ENCODE measurements at places on chromosomes 5 and 9.

DNA sequence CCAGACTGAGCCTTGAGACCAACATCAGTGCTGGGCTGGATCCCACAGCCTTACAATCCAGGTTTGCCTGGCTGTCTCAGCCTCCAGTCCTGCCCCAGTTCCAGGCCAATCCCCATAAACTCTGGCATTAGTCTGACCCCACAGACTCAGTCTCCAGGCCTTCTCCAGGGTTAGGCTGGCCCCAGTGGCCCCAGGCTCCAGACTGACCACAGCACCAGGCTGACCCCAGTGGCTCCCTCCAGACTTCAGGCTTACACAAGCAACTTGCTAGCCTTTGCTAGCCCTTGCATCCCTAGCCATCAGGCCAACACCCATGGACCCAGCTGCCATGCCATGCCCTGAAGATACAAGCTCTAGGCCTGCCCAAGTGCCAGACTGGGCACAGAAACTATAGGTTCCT is 1326.0 kb upstream of the C9orf72 start:
- no peak for DNase-seq

DNA sequence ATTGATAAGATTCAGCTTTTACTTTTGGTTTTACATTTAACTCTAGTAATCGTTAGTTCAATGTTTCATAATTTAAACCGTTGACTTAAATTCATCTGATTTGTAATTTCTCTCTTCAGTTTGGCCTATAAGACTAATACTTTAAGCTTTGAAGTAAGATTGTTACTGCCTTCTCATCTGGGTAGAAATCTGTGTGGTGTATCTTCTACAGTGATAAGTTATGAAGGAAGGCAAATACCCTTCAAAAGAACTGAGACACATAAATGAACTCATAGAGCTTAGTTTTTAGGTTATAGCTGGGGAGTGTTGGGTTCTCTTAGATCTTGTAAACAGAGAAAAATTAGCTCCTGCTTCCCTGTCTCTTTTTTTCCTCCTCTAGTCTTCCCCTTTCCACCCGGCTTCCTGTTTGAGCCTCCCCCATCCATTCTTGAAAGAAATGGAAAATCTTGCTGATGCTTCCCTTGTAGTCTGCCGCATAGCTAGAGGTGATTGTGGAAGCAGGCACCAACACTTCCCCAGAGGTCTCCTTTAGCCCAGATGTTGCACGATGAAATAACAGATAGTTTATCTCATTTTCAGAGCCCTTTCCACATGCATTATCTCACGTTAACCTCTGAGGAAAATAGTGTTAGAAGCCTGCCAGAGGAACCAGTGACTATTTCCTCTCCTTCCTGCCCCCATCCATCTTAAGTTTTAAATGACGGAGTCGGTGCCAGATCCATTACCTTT is 2.0 kb upstream of the F2RL2 start:
- DNase-seq = no peak

DNA sequence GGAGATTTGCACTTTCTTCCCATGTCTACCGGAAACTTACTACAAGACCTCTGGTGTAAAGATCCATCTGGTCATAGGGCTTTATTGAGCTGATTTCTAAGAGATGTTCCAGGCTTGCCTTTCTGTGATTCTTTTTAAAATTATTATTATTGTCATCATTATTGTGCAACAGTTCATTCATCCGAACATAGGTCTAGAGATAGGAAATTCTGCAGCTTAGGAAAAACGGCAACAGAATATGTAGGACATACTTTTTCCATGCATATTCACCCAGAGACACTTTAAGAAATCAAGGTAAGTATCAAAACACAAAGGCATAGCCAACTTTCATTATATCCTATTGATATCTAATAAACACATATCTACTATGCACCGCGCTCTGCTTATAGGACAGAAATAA is 378.2 kb upstream of the KLF4 start:
- no peak for DNase-seq

DNA sequence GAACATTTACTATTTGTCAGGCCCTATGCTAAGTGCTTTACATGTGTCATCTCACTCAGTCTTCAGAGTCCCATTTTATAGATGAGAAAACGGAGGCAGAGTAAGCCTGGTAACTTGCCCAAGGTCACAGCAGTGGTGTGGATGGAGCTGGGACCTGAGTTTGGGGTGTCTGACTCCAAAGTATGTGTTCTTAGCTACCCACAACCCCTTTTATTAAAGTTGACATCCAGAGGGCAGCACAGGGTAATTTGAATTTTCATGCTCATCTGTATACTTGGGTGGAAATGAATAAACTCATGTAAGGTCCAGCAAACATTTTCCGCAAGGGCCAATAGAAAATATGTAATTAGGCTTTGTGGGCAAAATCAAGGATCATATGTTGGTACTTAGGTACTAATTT is 93.4 kb upstream of the SLC25A48 start:
- no peak for DNase-seq

DNA sequence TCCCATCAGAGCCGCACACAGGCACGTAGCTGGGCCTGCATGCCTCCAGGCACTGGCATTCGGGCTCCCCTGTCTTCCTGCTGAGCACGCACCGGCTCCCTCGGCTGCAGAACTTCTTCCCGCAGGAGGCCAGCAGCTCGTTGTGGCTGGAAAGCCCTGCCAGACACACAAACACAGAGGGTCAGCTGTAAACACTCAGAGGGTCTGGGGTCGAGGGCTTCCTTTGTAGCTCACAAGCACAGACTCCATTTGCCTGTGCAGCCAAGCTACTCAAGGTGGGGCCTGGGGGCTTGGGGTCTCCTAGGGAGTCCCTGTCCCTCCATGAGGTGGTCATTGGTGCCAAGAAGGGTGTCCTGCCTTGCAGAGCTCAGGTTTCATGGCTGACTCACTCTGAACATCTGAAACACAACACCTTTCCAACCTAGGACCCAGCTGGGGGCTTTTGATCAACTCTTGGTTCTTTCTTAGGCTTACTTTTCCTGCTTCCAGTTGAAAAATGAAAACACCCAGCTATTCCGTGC is 211.4 kb downstream of the FSTL4 start:
- no peak for DNase-seq

Data from fibroblast of the conjunctiva (primary cell).